ENCODE measurements at places on chromosomes 13 and 19. TPM values are rescaled to one million over a fixed set of nuclear protein-coding genes. Genes with fewer than 3 reads are reported as not detected.

DNA sequence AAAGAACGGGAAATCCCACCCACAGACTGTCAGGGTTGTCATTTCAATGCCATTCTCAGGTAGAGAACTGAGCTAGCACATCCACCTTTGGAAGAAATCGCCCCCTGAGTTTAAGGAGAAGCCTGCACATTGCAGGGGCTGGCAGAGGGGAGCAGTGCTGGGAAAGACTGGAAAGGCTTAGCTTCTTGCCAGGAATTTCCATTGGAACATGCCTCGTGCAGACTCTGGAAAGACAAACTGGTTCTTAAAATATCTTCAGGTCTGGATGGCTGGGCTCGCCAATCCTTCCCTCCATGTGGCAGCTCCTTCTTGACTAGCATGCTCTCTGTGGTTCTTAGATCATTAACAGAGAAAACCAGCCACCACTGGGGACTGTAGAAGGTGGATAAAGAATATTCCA is 414.1 kb downstream of the TSHZ3 start:
- DNase-seq = no peak

DNA sequence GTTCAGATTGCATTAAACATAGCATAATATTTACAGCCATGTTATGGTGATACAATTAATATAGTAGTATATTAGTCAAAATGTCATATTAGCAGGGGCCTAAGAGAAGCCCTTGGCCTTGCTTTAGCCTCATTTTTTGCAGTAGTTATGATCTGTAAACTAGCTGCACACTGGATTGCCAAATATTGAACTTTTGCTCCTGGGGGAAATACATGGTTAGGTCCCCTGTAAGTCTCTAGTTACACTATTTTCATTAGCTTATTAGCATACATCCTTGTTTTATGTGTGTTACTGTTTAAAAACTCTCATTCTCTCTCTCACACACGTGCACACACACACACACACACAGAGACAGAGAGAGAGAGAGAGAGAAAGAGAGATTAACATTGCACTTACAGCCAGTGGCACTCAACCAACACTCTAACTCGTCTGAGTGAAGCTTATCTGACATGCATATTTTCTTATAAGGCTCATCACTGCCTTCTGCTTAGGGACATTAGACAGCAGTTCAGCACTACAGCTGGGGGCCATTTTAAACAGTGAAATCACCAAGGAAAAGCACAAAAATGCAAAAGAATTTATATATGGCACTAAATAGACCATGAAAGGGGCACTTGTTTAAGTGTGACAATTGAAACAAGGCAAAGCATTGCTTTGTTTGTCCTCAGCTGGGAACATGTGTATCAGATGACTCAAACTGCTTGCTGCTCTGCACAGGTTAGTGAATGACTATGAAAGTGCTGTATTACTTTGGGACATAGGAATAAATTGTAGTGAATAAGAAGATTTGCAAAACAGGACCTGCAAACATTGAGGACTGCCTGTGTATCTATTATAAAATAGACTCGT is 278.7 kb downstream of the GPC6 start:
- no peak for DNase-seq

- peak; percentile 16 for DNase-seq
Observed at GRCh38 chr13:24097064-24097463, 63.5 kb upstream of the SPATA13 start.

DNA sequence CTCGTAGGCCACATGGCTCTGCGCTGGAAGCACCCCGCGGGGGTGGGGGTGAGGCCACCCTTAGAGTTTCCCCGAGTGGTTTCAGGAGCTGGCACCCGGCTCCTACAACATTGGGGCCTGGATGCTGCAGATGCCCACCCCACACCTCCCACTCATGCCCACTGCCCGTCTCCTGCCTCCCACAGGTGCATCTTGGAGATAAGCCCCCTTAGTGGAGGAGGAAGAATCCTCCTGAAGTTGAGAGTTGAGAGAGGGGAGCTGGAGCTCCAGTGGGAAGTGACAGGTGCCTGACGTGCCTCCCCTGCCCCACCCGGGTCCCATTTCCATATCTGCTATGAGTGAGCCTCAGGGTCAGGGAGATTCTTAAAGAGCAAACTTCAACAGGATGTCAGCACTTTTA is 341.3 kb downstream of the TEX29 start:
- DNase-seq = no peak

The PRSS57 gene
- not detected for polyA plus RNA-seq

DNA sequence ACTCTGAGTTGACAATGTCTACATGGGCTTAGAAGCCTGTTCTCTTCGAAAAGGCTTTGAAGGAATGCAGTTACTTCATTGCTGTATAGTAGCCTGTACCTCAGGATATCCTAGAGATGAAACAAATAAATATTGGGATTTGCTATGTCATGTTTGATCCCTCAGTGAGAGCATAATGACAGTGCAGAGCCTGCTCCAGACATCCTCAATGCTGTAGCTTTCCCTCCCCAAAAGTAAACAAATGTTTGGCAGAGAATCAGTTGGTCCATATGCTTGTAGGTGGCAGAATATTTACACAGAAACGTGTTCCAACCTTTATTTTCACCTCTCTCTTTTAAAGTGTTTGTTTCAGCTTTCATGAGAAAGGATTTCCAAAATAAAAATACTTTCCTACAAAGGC is 515.3 kb upstream of the SGCG start:
- DNase-seq = no peak

The IFNL1 gene
- polyA plus RNA-seq = not detected

The SIGLEC14 gene
- polyA plus RNA-seq = not detected

The ZNF546 gene
- polyA plus RNA-seq = 1.7 TPM

GRCh38 chr13:79346300-79346914 is 59.6 kb downstream of the RBM26 start:
- no peak for DNase-seq

The NALCN gene
- polyA plus RNA-seq = 1.6 TPM

DNA sequence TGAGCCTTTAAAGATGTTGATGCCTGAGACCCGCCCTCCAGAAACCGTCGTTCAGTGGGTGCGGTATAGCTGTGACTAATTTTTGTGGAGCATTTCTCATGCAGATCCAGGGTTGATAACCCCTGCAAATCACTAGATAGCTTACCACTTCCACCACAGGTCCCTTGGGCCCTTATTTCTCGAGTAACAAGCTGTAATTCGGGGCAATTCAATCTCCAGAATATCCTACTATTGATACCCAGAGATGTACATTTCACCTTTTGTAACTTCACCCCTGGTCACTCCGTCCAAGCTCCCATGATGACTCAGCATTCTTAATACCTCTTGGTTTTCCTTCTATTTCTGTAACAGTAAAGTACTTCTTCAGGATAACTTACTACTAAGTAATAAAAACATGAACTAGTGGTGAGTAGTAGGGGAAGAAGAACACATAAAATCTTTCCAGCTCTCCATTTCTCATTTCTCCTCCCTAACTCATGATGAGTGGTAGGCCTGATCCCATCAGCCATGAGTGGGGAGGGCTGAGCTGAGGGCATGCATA is 71.9 kb upstream of the UBL3 start:
- no peak for DNase-seq

The OR1M1 gene
- polyA plus RNA-seq = not detected

The ZNF835 gene
- not detected for polyA plus RNA-seq

- DNase-seq = peak; percentile 2
Observed at GRCh38 chr19:11699931-11700794, 38.6 kb downstream of the ZNF823 start.

- no peak for DNase-seq
Observed at GRCh38 chr13:104111031-104111430, 1044.8 kb upstream of the SLC10A2 start.

GRCh38 chr13:77360032-77360685 is 33.3 kb upstream of the MYCBP2 start:
- no peak for DNase-seq

The EFNA2 gene
- polyA plus RNA-seq = not detected

DNA sequence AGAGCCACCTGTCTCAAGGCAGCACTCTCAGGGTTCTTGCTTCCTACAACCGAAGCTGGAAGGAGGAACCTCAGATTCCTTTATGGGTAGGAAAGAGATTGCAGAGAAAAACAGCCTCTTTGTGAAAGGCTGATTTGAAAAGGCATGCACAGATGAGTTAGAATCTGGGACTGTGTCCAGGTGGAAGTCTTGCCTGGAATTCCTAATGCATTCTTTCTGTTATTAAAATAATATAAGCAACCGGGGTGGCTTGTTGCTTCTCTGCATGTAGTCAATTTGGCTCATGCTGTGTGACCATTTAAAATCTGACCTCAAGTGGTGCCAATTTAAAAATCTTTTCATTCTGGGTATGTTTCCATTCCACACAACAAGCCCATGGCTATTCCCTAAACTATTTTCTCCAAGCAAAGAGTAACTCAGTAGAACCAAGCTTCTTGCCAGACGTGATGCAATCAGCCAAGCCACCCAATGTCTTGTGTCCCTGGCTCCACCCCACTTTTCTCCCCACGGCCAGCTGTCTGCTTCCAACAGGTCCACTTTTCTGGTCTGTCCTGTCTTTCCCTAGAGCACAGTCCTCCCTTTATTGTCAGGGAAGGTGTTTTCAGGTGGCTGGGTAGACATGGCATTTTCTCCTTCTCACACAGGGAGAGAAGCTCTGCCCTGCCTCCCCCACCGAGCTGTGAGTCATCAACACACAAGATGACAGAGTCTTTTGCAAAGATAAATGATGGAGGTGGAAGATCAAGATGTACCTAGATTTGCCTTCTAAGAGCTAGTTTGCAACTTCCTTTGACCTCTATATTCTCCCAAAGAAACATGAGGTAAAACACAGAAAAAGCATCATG is 394.3 kb downstream of the FOXO1 start:
- DNase-seq = no peak

GRCh38 chr13:74015137-74015536 is 119.1 kb downstream of the KLF12 start:
- no peak for DNase-seq

DNA sequence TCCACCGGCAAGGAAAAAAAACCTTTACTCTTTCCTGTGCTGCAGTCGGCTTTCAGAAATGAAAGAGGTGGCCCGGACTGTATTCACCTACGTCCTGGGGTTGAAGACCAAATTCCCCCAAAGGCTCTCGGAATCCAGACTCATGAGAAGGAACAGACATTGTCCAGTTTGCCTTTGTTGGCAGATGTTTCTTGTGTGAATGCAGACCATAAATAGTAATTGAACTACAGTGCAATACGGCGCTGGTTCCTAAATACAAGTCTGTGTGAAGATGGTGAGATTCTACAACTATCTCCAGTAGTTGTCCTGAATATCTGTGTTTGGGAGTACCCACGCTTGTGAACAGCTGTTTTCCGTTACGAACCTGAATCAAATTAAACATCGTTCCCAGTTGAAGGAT is 11.2 kb upstream of the PTOV1 start:
- DNase-seq = no peak

DNA sequence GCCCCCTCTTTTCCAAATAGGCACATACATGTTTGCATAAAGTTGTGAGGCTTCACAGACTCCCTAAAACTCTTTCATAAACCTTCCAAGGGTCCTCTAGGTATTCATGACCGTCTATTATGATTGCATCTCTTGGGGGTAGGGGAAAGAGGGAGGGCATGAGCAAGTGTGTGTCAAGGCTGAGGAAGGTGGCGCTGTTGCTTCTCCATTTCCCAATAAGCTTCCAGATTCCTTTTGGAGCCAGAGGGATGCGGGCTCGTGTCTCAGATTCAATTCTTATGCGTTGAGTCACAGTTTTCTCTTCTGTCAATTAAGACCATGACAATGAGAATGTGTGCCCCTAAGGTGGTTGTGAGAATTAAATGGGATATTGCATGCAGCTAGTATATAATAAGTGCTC is 51.0 kb upstream of the CYP2A7 start:
- DNase-seq = no peak

The CYP4F22 gene
- polyA plus RNA-seq = not detected

GRCh38 chr13:99191336-99191899 is 9.2 kb upstream of the UBAC2 start:
- DNase-seq = no peak

- no peak for DNase-seq
Observed at GRCh38 chr19:4064149-4064495, 2.6 kb downstream of the ZBTB7A start.

The ZNF540 gene
- 0.48 TPM for polyA plus RNA-seq

DNA sequence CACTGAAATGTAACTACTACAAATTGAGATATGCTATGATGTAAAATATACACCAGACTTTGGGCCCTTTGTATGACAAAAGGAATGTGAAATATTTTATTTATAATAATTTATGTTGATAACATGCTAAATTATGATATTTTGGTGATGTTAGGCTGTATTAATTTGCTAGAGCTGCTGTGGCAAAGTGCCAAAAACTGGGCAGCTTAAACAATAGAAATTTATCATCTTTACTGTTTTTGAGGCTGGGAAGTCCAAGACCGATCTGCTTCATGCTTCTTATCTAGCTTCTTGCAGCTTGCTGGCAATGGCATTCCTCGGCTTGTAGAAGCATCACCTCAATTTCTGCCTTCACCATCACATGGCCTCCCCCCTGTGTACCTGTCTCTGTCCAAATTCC is 245.0 kb downstream of the GPC5 start:
- DNase-seq = no peak

The MYADM gene
- polyA plus RNA-seq = 71.0 TPM

The MATK gene
- not detected for polyA plus RNA-seq

DNA sequence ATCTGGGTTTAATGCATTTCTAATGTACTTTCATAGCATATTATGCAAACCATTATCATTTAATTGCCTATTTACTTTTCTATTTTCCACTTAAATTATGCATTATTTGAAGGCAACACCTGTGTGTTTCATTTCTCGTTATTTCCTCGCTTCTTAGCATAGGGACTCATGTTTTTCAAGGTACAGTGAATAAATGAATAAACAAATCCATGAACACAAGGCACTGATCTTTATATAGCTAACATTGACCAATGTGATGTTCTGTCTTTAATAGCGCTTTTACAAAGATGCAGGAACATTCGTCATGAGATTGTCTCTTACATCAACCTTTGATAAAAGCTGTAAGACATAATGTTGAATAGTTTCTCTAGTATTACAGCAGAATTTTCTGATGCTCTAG is 121.2 kb downstream of the B3GLCT start:
- no peak for DNase-seq

- DNase-seq = no peak
Observed at GRCh38 chr13:78238911-78239310, 320.3 kb upstream of the EDNRB start.

DNA sequence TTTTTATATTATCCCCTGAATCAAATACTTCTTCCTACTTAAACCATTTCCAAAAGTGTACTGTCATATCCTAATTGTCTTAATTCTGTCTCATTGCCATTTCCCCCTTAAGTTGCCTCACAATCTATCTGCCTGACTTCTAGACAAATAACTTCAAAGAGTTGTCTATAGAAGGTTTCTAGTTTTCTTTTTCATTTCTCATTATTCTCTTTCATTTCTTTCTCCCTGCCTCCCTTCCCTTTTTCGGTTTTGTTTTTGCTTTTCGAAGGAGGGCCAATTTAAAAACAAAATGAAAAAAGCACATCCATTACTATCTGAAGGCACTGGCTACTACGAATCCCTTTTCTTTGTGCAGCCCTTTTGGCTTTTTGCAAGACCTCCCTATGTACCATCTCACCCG is 367.2 kb downstream of the DNAJC15 start:
- no peak for DNase-seq

The EPSTI1 gene
- polyA plus RNA-seq = 4.0 TPM
